ENCODE measurements at places on chromosomes 5 and 9.

DNA sequence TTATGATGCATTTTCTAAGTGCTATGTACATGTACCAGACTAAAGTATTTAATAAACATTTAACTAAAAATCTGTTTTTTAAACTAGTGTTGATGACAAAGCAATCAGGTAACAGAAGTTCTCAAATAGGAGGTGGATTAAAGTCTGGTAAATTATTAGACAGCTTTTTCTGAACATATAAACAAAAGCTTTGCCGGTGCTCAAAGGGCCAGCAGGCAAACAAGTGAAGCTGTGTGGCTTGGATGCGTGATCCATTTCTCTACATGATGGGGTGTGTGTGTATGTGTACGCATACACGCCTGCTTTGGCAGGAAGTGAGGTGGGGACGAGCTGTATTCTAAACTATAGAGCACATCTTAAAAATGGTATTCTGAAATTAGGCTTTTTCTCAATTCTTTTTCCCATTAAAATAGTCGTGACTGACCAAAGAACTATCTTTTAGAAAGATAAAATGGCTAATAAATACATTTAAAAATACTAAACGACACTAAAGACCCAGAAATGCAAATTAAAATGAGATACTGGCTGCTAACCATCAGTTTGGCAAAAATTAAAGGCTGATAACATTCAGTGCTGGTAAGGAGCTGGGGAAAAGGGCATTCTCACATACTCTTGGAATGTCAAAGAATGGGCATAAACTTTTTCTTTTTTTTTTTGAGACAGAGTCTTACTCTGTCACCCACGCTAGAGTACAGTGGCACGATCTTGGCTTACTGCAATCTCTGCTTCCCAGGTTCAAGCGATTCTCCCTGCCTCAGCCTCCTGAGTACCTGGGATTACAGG lies 174.0 kb downstream of the MAPKAP1 start:
- DNase-seq, result no peak

GRCh38 chr9:95780751-95781150 lies 94.7 kb upstream of the ERCC6L2 start:
- no peak for DNase-seq

DNA sequence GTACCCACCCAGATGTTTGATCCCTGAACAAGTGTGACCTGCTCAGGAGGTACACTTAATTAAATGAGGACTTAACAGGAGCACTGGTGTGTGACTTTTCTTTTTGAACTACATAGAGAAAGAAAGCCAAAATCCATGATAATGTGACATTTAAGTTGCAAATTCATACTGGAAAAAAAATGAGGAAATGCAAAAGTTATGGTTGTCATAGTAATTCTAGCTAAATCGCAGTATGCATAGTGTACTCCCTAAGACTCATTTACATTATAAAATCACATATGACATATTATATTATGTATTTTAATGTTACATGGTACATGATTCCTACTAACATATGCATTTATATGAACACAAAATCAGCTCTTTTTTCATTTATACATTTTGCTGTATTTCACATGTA lies 92.0 kb upstream of the PCSK5 start:
- DNase-seq, result no peak

GRCh38 chr5:143426437-143426991 lies 23.0 kb upstream of the NR3C1 start:
- DNase-seq, result no peak

DNA sequence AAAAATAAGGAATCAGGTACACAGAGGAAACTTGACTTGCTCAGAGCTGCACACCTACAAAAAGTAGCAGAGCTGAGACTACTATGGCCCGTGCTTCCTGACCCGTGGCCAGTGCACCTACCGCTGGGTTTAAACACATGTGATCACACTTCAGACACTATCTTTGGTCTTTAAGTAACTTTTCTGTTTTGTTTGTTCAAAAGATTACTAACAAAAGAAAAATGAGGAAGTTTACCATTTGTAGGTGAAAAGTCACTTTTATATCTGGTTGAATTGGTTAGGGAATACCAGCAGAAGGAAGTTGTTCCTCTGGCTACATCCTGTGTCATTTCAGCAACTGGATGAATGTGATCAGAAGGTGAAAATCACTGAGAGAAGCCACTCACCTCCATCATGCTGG lies 6.5 kb upstream of the SYK start:
- DNase-seq, result no peak

DNA sequence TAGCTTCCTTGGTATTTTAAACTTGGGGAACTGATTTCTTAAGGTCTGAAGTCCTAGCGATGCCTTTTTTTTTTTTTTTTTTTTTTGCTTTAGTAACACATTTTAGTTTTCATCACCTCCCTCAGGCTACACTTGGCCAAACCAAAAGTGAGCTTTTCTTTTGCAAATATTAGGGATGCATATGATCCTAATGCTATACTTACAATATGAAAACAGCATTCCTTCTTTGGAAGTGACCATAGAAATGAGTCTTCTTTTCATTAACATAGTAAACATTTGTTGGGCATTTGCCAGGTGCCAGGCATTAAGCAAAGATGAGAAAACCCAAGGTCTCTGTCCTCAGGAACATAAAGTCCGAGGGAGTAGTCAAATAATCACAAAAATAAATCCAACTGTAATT lies 189.8 kb downstream of the ALDH1A1 start:
- no peak for DNase-seq

DNA sequence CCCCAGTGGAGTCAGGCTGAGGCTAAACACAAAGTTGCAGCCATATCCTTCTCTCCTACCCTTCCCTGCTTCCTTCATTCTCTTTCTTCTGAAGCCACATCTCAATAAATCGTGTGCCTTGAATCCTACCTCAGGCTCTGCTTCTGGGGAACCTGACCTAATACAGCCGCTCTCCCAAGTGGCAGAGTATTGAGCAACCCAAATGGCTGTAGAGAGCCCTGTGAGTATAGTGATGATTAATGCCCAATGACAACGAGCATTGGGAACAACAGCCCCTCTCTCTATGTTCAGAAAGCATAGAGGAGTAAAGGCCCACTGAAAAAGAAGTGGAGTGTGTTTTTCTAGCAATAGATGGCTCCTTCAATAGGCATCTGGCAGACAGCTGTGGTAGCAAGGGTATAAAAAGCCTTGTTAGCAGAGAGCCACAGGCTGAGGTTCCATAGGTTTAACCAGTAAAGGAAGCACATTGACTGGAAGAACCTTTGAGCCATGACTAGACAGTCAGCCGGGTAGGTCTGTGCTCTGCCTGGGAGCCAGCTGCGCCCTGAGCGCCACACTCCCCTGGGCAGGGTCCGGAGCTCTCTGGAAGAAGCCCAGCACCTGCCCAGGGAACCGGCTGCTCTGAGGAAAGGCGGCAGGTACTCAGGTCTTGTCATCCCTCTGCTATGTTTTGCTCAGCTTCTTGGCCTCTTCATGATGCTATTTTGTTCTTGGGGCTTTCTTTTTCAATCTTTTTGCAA lies 22.6 kb upstream of the HSPA9 start:
- DNase-seq, result no peak

GRCh38 chr9:127809540-127810377 lies 7.1 kb downstream of the FPGS start:
- no peak for DNase-seq

DNA sequence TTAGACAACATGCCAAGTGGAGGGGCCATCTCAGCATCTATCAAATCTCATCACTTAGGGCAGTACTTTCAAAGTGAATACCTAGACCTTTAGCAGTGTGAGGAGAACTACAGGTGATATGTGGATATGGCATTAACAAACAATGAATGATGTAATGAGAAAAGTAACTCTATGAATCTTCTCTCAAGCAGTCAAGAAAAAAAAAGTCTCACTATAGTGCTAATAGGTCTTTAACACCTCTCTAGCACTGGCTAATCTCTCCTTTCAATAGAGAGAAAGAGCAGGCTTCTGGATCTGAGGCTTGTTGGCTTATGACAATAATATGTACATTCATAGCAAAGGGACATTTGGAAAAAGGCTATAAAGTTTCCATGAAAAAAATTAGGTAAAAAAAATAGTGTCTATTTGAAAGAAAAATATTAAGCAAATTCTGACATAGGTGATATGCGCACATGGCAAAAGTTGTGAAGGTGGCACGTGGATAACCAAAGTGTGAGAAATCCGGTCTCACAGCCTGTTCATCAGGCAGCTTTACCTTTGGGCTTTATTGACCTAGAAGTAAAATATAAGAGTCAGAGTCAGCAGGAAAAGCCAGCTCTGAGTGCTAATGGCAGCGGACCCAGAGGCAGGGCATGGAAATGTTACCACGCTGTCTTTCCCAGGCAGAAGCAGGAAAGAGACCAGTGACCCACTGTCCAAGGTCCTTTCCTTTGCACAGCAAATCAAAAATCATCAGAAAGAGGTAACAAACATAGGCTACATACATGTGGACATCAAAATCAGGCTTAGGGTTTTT lies 203.4 kb downstream of the EFNA5 start:
- DNase-seq, result no peak

DNA sequence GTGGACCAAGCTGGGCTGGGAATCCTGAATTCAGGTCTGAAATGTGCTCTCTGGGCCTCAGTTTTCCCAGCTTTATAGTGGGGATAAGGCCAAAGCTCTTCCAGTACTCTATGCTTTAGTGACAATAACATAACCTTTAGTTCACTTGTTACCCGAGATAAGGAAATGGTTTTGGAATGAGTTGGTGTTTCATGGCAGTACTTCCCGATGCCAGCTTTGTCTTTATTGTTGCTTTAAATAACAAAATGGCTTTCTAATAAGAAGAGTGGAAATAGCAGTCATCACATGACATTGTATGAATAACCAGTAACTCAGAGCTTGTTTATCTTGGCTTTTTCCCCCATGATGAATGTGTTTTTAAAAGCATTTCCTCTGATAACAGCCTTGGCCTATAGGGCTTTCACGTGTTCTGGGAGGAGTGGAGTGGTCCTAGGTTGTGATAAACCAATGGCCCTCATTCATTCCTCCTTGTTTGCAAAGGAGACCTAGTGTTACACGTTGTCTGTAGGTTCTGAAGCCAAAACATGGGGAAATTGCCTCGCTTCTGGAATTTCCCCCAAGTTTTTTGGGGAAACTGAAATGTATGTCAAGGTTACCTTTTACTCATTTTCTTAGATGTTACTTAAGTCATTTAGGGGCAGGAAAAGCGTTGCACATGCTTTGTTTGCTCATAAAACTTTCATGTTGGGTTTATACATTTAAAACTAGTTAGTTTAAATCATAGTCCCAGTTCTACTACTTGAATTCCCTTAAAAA lies 53.7 kb downstream of the ZNF618 start:
- DNase-seq, result no peak

GRCh38 chr9:87535817-87536539 lies 38.3 kb downstream of the DAPK1 start:
- DNase-seq, result no peak

DNA sequence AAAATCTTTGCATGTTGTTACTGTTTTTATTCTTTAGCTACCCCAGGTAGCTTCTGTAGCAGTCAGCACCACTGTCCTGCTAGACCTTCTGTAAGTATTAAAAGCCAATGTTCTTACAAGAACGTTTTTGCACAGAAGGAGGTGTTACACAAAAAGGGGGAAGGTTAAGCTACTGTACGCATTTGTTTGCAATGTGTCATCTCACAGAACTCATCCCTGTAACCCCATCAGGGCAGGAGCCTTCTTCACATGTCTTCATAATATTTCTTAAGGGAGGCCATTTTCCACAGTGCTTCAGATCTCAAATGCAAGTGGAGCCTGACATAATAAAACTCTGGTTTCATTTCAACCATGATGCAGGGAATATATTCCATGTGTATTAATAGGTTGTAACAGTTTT lies 67.9 kb downstream of the OSMR start:
- DNase-seq, result no peak

- DNase-seq, result no peak
Observed at GRCh38 chr9:600006-600405, 241.5 kb upstream of the DMRT1 start.

DNA sequence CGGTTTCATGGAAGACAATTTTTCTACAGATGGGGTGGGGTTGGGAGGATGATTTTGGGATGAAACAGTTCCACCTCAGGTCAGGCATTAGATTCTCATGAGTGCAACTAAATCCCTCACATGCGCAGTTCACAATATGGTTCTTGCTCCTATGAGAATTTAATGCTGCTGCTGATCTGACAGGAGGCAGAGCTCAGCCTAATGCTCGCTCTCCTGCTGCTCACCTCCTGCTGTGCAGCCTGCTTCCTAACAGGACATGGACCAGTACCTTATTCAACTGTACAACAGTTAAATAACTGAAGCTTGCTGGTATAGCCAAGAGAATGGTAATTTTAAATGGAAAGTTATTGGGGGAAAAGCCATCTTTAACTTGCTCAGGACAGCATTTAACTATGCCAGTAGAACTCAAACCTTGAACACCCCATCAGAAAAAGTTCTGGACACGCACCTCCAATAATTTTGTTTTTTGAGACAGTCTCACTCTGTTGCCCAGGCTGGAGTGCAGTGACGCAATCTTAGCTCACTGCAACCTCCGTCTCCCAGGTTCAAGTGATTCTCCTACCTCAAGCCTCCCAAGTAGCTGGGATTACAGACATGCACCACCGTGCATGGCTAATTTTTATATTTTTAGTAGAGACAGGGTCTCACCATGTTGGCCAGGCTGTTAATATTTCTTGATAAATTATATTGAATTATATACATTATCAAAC lies 27.7 kb downstream of the HMGCR start:
- DNase-seq, result no peak

DNA sequence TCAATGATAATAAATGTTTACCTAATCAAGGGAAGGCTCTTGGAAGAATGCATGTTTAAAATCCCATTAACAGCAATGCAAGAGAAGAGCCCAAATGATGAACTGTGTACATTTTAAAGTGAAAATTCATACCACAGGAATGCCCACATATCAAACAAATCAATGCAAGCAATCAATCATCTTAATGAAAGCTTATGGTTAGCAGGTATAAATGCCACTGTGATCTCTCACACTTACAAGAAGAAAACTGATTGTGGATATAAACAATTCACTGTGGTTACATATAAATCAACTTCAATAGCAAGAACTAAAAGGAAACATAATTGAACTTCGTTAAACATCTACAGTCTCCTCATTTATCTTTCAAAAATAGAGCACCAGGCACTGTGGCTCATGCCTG lies 161.0 kb upstream of the RORB start:
- DNase-seq, result no peak

DNA sequence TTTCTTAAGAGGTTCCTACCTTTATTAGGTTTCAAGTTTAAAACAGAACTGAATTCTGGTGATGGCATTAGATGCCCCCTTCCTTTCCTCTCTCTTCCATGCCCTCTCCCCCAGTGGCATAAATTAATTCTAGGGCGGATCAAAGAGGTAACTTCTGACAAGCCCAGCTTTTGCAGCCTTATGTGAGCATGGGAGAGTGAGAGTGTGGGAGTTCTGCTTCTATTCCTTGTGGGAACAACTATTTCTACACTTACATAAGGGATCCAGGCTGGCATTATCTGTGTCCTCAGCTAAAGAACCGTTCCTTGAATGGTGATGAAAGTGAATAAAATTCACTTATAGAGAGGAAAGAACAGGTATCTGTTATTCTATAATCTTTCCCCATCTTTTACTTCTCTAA lies 437.6 kb downstream of the KIF4B start:
- DNase-seq, result no peak
